Activated T-helper 9 cell treated with anti-CD3 and anti-CD28 coated beads, Interleukin-2, amount 50 U/mL, for 16 hours (primary cell): ENCODE measurements at places on chromosomes 6 and 20.

DNA sequence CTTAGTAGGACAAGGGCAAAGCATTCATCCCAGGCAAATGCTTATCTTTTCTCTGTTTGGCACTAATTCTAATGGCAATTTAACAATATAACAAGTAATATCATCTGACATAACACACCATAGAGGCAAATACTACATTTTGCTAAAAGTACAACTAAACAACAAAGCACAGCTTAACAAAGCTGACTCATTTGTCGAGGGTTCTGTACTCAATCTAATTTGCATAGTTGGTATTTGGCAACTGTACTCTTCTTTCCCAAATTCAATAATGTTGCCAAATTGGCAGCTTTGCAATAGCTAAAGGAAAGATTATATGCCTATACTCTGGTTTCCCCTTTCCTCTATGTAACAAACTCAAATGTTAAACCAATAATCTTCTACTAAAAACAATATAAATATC lies 461.0 kb downstream of the PKHD1 start:
- no peak for DNase-seq

DNA sequence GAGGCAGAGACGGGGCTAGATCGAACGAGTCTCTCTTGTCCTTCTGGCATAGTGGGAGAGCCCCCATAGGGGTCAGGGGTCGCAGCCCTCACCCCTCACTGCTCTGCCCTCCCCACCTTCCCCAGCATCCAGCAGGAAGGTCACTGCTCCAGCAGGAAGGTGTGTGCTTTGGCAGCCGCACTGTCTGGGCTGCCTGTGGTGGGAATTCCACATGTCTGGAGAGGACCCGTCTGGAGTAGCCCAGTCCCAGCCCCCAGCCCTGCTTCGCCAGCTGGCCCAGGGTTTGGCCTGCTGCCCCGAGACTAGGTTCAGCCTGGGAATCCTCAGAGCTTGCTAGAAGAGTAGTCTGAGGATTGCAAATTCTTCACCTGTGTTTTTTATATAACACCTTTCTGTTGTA lies 2.5 kb upstream of the R3HDML start:
- no peak for DNase-seq

DNA sequence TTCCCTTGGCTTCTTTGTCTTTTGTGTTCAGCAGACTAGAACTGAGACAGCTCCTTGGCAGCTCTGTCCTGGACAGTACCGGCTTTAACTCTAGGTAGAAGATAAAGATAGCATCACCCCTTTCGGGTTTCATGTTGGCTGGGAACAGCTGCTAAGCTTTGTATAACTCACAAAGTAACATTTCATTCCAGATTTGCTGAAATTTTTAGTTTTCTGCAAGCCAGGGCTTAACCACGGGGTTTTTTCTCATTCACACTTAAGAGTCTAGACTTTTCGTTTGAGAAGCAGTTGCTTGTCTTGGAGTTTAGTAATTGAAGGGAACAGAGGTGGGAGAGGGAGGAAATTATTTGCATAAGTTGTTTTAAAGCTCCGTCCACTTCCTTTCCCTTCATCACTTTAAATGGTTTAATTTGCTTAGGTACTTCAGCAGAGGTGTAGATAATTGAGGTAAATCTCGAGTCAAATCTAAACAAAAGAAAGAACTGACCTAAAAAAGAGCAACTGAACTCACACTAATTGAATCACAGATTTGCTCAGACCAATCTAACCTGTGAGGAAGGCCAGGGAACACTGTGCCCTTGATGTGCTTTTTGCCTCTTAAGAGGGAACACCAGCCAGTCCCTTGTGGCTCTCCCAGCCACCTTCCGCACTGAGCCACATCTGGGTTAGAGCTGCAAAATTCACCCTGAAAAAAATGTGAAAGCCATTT lies 48.3 kb downstream of the RREB1 start:
- DNase-seq: no peak

DNA sequence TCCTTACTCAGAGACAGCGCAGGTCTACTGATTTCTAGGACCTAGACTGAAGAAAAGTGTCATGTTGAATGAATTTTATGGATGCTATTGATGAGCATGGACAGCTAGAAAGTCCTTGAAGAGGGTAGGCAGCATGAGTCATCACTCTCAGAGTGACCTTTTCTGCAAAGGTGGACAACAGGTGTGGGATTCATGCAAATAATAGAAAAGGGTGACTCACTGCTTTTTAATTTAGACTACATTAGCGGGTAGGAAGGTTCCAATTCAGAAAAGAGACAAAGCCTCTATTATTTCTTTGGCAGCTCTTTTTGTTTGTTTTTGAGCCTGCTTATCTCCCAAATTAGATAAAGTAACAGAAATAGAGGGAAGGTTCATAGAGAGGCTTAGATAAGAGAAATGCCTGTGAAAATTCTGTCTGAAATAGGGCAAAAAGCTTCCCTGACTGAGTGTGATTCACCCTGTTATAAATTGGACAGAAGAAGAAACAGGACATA lies 191.4 kb downstream of the TENT5A start:
- DNase-seq: no peak

- DNase-seq: peak; percentile 47
Measured at GRCh38 chr20:63101781-63102720, 95.3 kb upstream of the BHLHE23 start.

GRCh38 chr6:163876391-163876790 lies 461.9 kb downstream of the QKI start:
- no peak for DNase-seq

DNA sequence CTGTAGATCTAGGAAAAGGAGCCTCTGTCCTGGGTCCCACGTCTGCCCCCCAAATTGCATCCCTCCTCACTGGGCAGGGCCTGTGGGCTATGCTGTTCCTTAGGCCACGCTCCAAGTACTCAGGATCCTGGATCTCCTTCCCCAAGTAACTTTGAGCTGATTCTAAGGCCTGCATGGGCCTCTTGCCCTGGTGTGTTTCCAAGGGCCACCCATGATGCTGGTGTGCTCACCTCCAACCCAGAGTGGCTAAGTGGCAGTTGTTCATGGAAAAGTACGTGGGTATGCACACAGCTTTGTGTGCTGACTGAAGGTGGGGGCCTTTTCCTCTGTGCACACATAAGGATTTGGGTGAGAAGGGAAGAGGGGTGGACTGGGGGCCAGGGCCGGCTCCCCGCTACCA lies 5.3 kb downstream of the GMPR start:
- no peak for DNase-seq

DNA sequence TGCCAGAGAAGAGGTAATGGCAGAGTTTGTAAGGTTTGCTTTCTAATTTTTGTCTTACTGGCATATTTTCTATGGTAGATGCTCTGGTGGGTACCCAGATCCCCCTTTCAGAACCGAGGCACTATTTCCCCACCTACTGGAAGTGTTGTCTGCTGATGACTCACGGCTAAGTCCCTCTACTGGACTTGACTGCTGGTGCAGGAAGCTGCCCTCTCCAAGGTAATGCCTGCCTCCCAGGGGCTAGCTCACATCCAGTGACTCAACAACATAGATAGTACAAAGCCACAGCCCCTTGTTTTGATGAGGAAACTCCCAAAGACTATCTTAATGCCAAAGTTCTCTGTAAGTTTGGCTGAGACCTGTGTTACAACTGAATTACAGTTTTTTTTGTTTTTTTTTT lies 285.4 kb upstream of the FLRT3 start:
- DNase-seq: no peak

DNA sequence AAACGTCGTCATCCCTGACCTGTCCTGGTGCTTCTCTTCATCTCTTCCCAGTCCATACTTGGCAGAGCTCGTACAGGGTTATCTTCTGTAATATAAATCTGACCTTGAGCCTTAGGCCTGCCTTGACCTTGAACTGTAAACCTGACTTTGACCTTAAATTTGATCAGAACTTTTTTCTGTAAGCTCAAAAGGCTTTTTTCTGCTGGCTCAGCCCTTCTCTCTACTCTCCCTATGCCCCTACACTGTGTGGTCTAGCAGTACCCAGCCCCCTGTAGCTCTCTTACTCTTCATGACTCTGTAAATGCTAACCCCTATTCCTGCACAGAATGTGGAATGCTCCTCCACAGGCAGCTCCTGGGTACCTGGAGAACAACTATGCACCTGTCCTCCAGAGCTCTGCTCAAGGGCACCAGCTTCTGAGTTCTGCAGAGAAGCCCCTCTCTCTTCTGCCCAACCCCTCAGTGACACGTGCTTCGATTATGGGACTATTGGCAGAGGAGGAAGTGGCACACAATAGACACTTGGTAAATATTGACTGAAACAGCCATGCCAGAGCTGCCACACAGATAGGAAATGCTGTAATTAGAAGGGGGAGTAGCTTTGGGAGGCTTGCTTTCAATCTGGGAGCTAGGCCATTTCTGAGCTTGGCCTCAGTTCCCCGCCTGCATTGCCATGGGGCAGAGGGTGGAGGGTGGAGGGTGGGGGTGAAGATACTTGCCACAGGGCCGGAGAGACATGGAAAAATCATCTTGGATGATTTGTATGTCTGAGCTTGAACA lies 15.4 kb downstream of the SNPH start:
- DNase-seq: no peak

GRCh38 chr6:41939176-41939847 lies 2.3 kb downstream of the CCND3 start:
- no peak for DNase-seq

DNA sequence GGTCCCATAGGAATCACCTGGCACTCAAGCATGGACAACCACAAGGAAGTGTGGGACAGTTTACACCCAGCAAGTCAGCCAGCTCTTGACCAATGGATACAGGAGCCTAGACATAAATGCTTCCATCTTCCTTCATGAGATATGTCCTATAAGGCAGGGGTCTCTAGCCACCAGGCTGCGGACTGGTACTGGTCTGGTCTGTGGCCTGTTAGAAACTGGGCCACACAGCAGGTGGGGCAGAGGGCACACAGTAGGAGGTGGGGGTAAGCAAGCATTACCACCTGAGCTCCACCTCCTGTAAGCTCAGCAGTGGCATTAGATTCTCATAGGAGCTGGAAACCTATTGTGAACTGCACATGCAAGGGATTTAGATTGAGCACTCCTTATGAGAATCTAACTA lies 437.1 kb downstream of the CD109 start:
- DNase-seq: no peak

DNA sequence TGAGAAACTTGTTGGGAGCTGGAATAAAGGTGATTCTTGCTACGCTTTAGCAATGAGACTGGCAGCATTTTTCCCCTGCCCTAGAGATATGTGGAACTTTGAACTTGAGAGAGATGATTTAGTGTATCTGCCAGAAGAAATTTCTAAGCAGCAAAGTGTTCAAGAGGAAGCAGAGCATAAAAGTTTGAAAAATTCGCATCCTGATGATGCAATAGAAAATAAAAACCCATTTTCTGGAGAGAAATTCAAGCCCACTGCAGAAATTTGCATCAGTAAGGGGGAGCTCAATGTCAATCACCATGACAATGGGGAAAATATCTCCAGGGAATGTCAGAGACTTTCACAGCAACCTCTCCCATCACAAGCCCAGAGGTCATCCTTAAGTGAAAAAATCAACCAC lies 35.3 kb downstream of the MICA start:
- DNase-seq: no peak

DNA sequence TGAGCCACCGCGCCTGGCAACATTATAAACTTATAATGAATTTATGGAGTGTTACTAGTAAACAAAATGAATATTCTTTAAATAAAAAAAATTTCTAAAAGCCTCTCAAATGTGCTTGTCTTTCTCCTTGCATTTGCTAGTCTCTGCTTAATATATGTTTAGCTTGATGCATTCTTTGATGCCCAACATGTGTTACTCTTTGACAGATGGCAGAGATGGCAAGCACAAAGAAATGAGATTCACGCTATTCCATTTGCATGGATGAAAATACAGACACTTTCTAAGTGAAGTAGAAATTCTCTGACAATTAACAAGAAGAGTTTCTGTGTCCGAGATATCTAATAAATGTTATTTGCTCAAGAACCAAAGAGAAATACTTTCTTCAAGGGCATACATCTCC lies 30.1 kb downstream of the DCDC2 start:
- DNase-seq: no peak

DNA sequence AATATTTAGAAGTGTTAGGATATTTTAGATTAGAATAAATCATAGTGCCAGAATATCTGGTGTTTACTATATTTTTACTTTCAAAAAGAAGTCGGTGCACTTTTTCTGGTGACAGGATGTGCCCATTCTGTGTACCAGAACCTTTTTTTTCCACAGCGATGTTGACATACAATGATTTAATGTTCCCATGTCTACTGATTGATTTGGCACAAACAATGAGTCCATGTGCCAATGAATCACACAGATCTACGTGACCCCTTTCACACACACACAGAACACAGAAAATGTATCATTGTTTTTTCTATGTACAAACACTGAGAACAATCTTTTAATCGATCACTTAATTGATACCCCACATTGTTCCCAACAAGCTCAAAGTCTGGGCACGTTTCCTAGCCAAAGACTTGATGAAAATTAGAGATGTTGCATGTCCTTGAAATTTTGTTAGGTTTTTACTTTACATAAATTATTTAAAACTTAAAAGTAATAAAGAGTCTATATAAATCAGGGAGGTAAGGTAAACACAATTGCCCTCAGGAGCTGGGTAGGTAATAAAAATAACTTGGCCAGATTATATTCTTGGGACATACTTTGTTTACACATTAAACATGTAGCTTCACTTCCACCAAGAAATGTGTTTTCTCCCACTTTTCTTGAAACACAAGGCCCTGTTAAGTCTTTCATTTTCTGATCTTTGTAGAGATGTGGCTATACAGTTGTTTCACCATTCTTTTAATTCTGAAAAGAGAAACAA lies 36.4 kb upstream of the SOX4 start:
- no peak for DNase-seq

- DNase-seq: no peak
Measured at GRCh38 chr6:18388271-18388670, 1.1 kb downstream of the RNF144B start.

- DNase-seq: no peak
Measured at GRCh38 chr6:63661769-63662168, 26.2 kb downstream of the PHF3 start.

- peak; percentile 12 for DNase-seq
Measured at GRCh38 chr6:30260036-30260504, 46.9 kb upstream of the TRIM26 start.

DNA sequence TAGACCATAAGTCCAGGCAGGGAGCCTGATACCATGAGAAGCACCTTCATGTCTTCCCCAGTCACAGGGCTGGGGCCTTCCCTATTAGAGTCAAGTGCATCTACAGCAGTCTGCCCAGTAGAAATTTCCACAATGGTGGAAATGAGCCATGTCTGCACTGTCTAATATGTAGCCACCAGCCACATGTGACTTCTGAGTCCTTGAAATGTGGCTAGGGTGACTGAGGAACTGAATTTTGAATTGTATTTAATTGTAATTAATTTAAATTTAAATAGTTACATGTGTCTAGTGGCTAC lies 300.2 kb downstream of the CLIC5 start:
- DNase-seq: no peak

DNA sequence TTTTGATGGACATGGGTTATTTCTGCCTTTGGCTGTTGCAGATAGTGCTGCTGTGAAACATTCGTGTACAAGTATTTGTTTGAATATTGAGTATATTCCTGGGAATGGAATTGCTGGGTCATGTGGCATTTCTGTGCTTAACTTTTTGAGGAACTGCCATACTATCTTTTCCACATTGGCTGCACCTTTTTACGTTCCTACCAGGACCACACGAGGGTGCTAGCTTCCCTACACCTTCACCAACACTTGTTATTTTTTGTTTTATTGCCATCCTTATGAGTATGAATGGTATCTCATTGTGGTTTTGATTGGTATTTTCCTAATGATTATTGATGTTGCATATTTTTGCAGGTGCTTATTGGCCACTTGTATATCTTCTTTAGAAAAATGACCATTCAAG lies 47.8 kb upstream of the PLCG1 start:
- DNase-seq: no peak
